ENCODE measurements at places on chromosomes 16 and 17.

GRCh38 chr17:67718325-67718941 lies 697 bp downstream of the NOL11 start:
- no peak for DNase-seq

GRCh38 chr17:76262732-76263344 lies 2.3 kb upstream of the UBALD2 start:
- DNase-seq, result no peak

- no peak for DNase-seq
These were observed 75.0 kb upstream of the ADAMTS18 start for GRCh38 chr16:77509796-77510195.

GRCh38 chr16:20904507-20905081 lies 4.0 kb downstream of the LYRM1 start:
- no peak for DNase-seq

DNA sequence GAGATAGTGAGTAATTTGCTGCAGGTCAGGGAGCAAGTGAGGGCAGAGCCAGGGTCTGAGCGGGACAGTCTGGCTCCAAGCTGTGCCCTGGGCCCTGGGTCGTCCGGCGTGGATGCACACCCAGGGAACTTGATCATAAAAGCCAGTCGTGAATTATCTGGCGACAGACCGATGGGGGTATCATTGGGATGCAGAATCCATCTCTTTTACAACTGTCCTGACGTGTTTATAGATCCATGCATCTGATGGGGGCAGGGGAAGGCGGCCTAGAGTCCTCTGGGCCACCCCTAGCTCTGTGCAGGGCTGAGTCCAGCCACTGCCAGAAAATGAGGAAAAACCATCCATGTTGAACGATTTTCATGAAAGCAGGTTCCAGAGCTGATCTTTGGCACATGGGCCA lies 332.8 kb downstream of the C16orf95 start:
- DNase-seq, result no peak

GRCh38 chr16:82201351-82201750 lies 31.3 kb upstream of the MPHOSPH6 start:
- DNase-seq, result no peak

DNA sequence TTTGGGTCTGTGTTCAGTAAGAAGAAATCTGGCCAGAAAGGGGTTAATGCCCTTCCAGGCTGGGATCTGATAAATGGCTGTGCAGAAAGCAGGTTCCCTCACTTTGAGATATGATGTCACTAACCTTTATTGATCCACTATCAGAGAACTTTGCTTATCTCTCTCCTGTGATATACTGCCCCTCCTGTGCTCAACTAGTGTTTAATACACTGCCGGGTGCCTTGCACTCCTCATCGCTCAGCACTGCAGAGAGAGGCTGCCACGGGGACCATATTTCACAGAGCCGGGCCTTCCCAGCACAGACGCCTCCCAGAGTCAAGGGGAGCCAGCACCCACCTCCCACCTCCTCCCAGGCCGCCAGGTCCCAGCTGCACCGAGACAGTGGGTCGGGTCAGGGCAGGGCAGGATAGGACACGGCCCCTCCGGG lies 20.2 kb downstream of the ZFHX3 start:
- no peak for DNase-seq
